NCI-H1930 (cell line): ENCODE measurements at places on chromosomes 3 and 15.

GRCh38 chr15:82571722-82572222 lies 31.5 kb upstream of the RPS17 start:
- no peak for DNase-seq

- no peak for DNase-seq
Observed at GRCh38 chr3:41223691-41224090, 24.4 kb downstream of the CTNNB1 start.

DNA sequence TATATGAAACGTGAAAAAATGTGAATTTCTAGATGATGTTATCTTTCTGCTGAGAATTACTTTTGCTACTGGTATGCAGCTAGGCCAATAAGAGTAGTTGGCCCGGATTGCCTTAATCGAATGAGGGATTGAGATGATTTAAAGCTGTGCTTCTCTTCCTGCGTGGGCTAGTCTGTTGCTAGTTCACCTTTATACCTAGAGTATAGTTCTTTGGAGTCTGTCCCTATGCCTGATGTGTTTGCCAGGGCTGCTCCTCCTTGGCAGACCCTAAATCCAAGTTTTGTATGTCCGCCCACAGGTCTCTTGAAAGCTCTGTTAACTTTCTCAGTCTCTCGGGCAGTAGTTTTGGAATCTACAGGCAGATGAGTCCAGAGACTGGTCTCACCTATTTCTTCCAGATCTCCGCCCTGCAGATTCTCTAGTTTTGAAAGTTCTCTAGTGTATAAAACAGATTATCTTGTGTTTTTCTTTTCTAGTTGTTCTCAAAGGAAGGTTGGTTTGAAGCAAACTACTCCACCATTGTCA lies 64.9 kb downstream of the MEF2A start:
- no peak for DNase-seq

GRCh38 chr15:92454555-92455105 lies 60.9 kb downstream of the ST8SIA2 start:
- no peak for DNase-seq

DNA sequence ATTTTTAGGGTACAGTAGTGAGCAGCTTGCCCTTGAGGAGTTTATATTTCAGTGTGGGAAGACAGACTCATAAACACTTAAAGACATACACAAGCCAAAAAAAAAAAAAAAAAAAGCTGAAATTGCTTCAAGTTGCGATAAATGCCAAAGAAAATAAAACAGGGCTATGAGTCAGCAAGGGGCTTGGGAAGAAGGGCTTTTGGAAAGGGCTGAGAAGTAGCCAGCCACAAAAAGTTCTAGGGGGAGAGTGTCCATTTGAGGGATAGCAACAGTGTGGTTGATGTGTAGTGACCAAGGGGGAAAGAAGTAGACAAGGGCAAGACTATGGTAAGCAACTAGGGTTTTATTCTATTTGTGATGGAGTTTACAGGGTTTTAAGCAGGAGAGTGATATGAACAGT lies 185.5 kb downstream of the ADAMTS9 start:
- no peak for DNase-seq

- DNase-seq: no peak
Observed at GRCh38 chr3:115975353-115975752, 352.0 kb downstream of the GAP43 start.

- no peak for DNase-seq
Observed at GRCh38 chr3:115671761-115672455, 48.6 kb downstream of the GAP43 start.

DNA sequence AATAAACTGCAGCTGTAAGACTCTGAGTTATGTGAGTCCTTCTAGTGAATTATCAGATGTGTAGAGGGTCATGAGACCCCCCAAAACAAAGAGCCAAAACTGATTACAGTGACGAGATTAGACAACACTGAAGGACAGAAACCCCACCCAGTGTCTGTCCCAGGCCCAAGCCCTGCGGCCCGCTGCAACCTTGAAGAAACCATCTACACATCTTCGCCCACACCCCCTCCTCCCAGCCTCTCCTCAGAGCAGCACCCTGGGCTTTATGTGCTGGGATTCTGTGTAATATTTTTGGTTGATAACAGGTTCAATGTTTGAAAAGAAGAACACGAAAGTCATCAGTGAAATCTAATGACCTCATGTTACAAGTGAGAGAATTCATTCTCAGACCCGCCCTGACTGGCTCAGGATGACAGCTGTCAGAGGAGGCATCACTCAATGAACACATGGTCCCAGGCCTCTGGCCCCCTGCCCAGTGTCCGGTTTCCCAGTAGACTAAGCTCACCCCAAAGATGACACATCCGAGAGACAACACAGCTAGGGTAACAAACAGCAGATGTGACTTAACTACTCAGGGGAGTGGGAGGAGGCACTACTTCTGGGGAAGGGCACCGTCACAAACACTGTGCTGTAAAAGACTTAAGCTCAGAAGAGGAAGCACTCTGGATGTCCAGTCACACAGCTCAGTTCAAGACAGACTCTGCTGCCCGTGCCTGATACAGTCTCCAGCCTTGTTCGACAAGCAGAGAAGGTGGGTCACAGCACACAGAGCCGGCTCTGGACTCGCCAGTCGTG lies 48.9 kb downstream of the NIPA2 start:
- DNase-seq: no peak

- DNase-seq: no peak
Observed at GRCh38 chr15:65207280-65207840, 3.9 kb downstream of the CILP start.

DNA sequence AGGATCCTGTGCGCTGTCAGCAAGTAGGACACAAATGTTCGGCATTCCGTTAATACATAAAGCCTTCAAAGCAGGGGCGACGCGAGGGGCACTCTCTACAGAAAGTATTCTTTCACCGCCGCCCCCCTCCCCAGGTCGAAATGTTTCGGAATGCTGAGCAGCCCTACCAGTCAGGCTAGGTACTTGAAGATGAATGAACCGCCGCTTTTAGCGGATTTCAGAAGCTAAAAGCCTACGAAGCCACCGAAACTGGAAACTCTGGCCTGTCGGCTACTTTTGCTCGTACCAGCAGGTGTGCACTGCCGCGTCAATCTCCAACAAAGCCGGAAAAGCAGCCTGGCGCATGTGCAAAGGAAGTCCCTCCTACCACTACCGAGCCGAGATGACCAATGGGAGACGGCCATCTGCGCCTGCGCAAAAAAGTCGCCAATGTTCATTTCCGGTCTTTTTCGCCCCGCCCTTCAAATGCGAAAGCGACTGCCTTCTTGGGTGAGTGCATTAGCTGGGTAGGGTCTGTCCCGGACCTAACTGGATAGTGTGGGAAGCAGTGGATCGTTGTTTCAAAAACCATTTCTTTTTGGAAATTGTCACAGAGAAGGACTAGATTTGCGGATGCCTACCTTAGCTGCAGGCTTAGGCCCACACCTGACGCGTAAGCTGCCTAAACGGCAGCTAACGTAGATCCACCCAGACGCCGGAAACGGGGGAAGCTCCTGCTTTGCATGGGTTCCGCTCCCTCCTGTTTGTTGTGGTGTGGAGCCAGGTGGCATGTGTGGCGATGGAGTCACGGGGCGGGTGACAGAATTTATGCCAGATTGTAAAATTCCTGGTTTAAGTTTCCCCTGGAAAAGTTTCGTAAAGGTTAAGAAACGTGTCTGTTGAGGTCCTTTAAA lies at the start of gene WDR5B:
Gene WDR5B (minus strand): TSS at position 301 of the 893 bp plus-strand sequence. CDS start 534 bp downstream, outside the sequence.
- DNase-seq: no peak

GRCh38 chr15:68599560-68600071 lies 20.8 kb downstream of the CORO2B start:
- peak; percentile 1 for DNase-seq

DNA sequence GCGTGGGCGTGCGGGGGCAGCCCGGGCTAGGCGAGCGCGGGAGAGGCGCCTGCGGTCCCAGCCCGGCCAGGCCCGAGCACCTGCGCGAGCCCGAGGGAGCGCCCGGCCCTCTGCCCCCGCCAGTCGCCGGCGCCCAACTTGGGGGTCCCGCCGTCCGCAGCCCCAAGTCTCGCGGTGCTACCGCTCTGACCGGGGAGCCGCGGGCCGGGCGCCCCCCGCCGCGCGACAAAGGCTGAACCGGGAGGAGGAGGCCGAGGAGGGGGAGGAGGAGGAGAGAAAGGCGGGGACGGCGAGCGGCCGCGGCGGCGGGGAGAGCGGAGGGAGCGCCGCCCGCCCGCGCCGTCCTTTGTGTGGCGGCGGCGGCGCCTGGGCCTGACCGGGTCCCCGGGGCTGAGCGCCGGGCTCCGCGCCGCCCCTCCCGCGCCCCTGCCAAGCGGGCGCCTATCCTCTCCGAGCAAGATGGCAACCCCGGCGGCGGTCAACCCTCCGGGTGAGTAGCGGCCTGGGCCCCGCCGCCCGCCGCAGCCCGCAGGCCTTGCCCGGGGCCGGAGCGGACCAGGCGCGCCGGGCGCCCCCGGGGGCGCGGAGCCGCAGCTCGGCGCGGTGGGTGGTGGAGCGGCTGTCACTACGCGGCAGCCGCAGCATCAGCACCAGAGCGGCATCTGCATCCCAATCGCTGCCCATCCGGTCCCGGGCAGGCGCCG lies at the start of gene ARNT2:
Gene ARNT2 (plus strand): TSS at position 326 of the 704 bp plus-strand sequence. CDS start 134 bp downstream, at position 460.
- peak; percentile 7 for DNase-seq

DNA sequence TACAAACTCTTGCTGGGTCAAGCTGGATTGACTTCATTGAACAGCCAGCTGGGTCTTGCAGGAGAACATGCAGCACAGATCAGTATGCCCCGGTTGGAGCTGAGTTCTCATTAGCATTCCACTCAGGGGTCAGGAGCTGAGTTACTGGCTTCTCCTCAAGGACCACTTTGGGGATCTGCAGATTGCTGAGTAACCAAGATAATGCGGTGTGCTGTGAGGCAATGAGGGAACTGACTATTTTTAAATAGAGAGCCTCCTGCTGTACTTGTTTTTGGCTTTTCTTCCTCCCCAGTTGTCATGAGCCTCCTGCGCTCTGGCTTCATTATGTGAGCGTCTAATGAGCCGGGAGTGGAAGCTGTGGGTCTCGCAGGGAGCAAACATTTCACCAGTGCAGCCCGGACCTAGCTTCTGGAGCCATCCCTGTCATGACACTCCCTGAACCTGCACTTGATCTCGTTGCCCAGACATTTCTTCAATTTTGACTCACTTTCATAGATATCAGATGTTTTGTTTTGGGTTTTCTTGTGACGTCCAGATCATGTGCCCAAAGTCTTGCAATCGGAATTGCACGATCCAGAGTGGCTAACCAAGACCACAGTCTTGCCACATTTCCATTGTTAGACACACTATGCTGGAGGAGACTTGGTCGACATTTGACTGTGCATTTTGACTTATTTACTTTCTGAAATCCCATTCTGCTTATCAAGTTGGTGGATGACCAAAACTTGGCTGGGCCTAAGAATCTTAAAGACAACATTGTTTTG lies 327.2 kb downstream of the LRTM1 start:
- DNase-seq: no peak

GRCh38 chr3:167876620-167877281 lies 141.2 kb downstream of the SERPINI1 start:
- DNase-seq: no peak

DNA sequence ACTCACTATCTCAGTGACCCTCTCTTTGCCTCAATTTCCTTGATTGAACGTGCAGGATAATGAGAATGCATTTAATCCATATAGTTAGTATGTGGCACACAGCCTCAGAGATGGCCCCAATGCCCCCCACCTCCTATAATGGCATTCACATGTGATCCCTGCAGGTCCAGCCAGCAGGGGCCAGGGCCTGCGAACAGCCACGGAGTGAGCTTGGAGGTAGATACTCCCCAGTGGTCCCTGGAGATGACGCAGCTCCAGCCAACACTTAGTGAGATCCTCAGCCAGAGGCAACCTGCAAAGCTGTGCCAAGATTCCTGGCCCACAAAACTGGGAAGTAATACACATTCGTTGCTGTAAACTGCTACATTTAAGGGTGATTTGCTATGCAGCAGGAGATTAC lies 184.9 kb upstream of the NSMCE3 start:
- DNase-seq: no peak

DNA sequence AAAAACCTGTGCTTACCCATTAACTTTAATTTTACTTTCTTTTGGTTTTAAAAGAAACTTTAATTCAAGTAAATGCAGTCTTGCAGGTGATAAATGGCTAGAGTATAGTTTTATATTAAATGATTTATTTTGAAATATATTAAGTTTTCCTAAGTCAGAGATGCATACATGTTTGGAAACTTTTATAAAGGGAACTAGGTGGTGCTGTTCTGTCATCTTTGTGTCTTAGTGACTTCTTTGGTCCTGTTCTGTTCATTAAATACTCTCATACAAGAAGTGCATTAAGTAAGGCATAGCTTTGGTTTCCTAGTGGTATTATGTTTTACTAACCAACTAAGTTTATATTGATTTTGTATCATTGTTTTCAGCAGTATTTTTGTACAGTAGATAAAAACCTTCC lies 15.6 kb downstream of the CADM2 start:
- no peak for DNase-seq

GRCh38 chr15:78129077-78129750 lies 2.0 kb downstream of the CIB2 start:
- DNase-seq: no peak

DNA sequence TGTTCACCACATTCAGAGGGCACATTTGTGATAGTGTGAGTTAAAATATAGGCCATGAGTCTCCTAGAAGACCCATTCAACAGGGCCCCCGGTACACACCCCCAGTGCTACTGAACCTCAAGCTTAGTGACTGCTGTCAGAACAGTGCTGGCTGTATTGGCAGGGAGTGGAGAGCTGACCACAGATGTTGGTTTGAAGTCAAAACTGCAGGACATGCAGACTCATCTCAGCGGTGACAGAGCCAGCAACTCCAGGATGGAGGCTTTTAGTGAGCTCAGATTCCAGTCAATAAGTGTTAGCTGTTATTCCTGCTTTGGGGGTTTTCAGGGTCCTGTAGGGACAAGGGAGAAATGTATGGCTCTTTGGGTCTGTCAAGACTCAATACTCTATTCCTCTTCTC lies 29.1 kb downstream of the PRR20G start:
- no peak for DNase-seq

- no peak for DNase-seq
Observed at GRCh38 chr3:187040516-187041361, 98.6 kb downstream of the RPL39L start.

DNA sequence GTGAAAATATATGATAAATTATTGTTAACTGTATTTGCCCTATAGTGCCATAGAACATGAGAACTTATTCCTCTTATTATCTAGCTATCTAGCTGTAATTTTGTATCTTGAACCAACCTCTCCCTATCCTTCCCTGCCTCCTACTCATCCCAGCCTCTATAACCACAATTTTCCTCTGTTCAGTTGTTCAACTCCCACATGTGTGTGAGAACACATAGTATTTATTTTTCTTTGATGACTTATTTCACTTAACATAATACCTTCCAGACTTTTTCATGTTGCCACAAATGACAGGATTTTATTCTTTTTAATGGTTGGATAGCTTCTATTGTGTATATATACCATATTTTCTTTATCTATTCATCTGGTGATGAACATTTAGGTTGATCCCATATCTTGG lies 85.4 kb upstream of the SUCLG2 start:
- no peak for DNase-seq

DNA sequence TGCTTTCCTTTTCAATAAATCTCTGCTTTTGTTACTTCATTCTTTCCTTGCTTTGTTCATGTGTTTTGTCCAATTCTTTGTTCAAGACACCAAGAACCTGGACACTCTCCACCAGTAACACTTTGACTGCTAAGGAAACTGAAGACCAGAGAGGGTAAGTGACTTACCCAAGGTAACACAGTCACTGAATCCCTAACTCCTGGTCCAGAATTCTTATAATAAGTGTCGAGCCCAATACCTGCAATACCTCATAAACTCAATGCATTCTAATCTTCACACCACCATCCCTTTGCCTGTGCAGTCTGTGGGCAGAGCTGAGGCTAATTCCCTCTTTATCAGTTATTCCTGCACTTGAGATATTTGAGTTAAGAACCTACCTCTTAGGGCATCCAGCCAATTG lies 237.8 kb downstream of the UACA start:
- DNase-seq: no peak

GRCh38 chr3:20852712-20853111 lies 666.7 kb upstream of the SGO1 start:
- DNase-seq: no peak

GRCh38 chr15:33157371-33158037 lies 37.0 kb downstream of the FMN1 start:
- DNase-seq: no peak
